Activated T-cell treated with anti-CD3 and anti-CD28 coated beads, Interleukin-2, amount 50 U/mL, for 72 hours (primary cell): ENCODE measurements at places on chromosomes 13 and 19. TPM values are rescaled to one million over a fixed set of nuclear protein-coding genes. Genes with fewer than 3 reads are reported as not detected.
A peak's percentile ranks its signal among the peaks of the same experiment; 100 is the strongest.

GRCh38 chr19:28575816-28576215 lies 637.1 kb downstream of the UQCRFS1 start:
- no peaks in the 10 kb centered on the region for H3K27me3 ChIP-seq
- no peaks in the 10 kb centered on the region for H3K36me3 ChIP-seq
- no peaks in the 10 kb centered on the region for H3K4me1 ChIP-seq
- no peak overlapping the region for H3K4me3 ChIP-seq

- H3K27ac ChIP-seq: no peak overlapping the region
- no peak for DNase-seq
- no peak overlapping the region for H3K4me3 ChIP-seq
- no peaks in the 10 kb centered on the region for H3K4me1 ChIP-seq
- peaks cover 29% of the 10 kb centered on the region for H3K27me3 ChIP-seq
Observed at GRCh38 chr13:44664308-44664707, 88.2 kb upstream of the TSC22D1 start.

The GDF15 gene
- 0.60 TPM for total RNA-seq

DNA sequence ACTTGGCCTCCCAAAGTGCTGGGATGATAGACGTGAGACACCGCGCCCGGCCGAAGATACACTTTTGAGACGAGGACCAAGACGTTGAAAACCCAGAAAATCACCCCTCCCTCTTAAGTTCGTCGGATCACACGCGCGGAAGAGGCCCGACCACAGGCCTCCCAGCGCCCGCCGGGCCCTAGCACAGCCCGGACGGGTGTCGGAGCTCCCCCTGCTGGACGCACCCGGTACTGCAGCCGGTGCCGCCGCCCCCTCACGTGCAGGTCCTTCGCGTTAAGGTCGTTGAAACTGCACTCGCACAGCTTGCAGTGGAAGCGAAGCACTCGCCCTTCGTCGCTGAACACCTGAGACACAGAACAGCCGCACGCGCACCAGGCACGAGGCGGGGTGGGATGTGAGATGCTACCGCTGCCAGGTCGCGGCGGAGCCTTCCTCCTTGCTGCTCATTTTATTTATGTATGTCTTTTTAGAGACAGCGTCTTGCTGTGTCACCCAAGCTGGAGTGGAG lies 35.7 kb upstream of the MATK start:
- no peaks in the 10 kb centered on the region for H3K36me3 ChIP-seq
- no peaks in the 10 kb centered on the region for H3K27me3 ChIP-seq
- no peak overlapping the region for H3K27ac ChIP-seq

- DNase-seq: no peak
- peaks cover 14% of the 10 kb centered on the region for H3K4me1 ChIP-seq
- no peaks in the 10 kb centered on the region for H3K27me3 ChIP-seq
- H3K4me3 ChIP-seq: peak overlapping the region; percentile 94
- peaks cover 1% of the 10 kb centered on the region for H3K36me3 ChIP-seq
- H3K27ac ChIP-seq: peak overlapping the region; percentile 94
Observed at GRCh38 chr13:38180670-38181069, 169.0 kb upstream of the UFM1 start.

DNA sequence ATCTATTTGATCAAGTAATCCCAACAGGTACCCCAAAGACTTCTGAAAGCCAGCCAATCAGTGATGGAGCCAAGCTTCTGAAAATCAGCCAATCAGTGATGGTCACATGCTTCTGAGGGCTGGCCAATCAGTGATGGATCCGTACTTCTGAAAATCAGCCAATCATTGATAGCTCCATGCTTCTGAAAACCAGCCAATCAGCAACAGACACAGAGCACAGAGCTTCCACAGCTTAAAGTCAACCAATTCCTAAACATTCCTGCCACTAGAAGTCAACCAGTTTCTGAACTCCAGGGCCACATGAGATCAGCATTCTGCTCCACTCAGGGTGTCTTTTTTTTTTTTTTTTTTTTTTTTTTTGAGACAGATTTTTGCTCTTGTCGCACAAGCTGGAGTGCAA lies 8.2 kb upstream of the HSD17B14 start:
- H3K36me3 ChIP-seq: no peaks in the 10 kb centered on the region
- no peaks in the 10 kb centered on the region for H3K27me3 ChIP-seq
- no peak overlapping the region for H3K27ac ChIP-seq
- no peak overlapping the region for H3K4me3 ChIP-seq
- no peak for DNase-seq

DNA sequence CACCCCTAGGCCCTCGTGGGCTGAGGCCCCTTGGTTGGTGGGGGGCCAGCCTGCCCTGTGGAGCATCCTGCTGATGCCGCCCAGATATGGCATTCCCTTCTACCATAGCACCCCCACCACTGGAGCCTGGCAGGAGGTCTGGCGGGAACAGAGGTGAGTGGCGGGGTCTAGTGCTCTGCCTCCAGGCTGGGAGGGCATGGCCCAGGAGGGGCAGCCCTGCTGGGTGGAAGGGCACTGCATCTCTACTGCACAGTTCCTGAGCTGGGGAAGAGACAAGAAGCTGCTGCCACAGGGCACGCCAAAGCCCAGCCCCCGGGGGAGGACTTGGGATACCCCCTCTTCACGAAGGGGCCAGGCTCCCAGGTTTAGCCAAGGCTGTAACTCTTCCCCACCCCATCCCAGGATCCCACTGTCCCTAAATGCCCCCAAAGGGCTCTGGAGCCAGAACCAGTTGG lies 2.4 kb upstream of the KMT2B start:
- peaks cover 26% of the 10 kb centered on the region for H3K36me3 ChIP-seq
- no peaks in the 10 kb centered on the region for H3K27me3 ChIP-seq
- peaks cover 53% of the 10 kb centered on the region for H3K4me1 ChIP-seq
- DNase-seq: no peak
- peak overlapping the region; percentile 89 for H3K4me3 ChIP-seq

DNA sequence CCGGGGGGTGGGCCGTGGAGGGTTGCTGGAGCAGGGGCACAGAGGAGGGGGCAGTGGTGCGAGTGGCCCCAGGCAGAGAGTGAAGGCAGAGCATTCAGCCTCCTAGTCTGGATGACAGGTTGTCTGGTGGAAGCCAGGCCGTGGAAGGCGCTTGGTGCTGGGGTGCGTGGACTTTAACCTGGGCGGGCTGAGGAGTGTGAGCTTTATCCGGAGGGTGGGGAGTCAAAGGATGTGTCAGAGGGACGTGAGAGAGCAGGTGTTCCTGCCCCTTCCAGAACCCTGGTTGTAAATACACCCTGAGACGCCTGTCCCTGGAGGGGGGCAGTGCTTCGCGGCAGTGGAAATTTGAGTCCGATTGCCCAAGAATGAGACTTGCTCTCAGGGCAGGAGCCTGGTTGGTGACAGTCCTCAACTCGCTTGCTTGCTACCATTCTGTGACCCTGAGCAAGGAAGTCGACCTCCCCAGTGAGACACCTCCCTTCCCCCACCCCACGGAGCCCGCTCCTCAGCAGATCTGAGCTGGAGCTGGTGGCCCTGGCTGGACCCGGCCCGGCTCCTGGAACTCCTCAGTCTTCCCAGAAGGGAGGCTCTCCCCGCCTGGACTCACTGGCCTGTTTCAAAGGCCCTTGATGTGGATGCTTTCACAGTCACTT lies 2.3 kb downstream of the SPPL2B start:
- H3K4me3 ChIP-seq: peak overlapping the region; percentile 58
- peaks cover 7% of the 10 kb centered on the region for H3K36me3 ChIP-seq
- peaks cover 71% of the 10 kb centered on the region for H3K4me1 ChIP-seq
- H3K27ac ChIP-seq: no peak overlapping the region
- DNase-seq: no peak

DNA sequence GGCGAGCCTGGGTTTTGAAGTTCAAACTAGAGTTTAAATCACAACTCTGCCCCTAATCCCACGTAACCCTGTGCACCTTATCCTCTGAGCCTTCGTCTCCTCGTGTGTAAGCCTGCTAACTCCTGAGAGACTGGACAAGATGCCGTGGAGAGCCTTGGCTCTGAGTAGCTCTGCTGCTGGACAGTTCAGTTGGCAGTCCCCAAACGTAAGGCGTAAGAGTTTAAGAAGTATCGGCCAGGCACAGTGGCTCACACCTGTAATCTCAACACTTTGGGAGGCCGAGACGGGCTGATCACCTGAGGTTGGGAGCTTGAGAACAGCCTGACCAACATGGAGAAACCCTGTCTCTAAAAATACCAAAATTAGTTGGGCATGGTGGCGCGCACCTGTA lies 4.7 kb upstream of the CD79A start:
- H3K36me3 ChIP-seq: peaks cover 19% of the 10 kb centered on the region
- no peaks in the 10 kb centered on the region for H3K27me3 ChIP-seq
- no peak overlapping the region for H3K4me3 ChIP-seq
- DNase-seq: no peak

GRCh38 chr13:29428310-29429181 lies 166.9 kb downstream of the SLC7A1 start:
- no peak for DNase-seq
- peaks cover 56% of the 10 kb centered on the region for H3K27me3 ChIP-seq
- no peaks in the 10 kb centered on the region for H3K36me3 ChIP-seq
- no peak overlapping the region for H3K27ac ChIP-seq

- no peak overlapping the region for H3K27ac ChIP-seq
- H3K36me3 ChIP-seq: no peaks in the 10 kb centered on the region
- H3K4me3 ChIP-seq: no peak overlapping the region
- peaks cover 4% of the 10 kb centered on the region for H3K4me1 ChIP-seq
- DNase-seq: no peak
- H3K27me3 ChIP-seq: no peaks in the 10 kb centered on the region
Observed at GRCh38 chr13:27466513-27466912, 16.1 kb upstream of the MTIF3 start.

- no peaks in the 10 kb centered on the region for H3K27me3 ChIP-seq
- H3K4me1 ChIP-seq: peaks cover 27% of the 10 kb centered on the region
- H3K4me3 ChIP-seq: no peak overlapping the region
- H3K27ac ChIP-seq: no peak overlapping the region
Observed at GRCh38 chr19:52935434-52935833, 12.2 kb upstream of the ZNF888 start.

- H3K27me3 ChIP-seq: no peaks in the 10 kb centered on the region
- no peak overlapping the region for H3K27ac ChIP-seq
- H3K36me3 ChIP-seq: peaks cover 5% of the 10 kb centered on the region
- no peak overlapping the region for H3K4me3 ChIP-seq
- DNase-seq: no peak
Observed at GRCh38 chr19:19348266-19348665, 27.6 kb downstream of the MAU2 start.

The ZNF28 gene
- total RNA-seq: 13.3 TPM

DNA sequence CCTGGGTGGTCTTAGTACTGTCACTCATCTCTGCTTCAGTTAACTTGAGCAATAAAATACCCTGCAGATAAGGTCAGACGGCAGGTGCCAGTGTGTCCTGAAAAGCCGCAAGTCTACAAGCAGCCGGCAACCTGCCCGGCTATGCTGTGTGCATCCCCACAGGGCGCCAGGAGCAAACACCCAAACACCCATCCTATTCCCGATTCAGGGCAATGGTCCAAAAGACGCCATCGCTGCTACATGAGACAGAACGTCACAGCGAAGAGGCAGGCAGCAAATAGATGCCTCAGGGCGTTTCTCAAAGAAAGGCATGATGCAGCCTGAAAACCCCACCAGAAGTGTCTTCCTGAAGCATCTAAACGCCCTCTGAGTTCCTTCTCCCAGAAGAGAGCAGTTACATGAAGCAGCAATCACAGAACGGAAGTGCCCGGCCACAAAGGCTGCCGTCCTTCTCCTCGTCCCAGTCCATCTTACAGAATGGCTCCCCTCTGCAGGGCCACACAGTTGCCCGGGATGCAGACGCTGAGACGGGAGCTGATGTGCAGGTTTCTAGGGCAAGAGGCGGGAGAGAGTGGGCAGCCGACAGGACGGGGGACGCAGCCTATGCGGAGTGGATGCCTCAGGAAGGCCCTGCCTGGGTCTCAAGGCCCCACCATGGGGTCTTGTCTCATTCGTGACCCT lies 35.1 kb downstream of the RASA3 start:
- no peak for DNase-seq
- H3K27me3 ChIP-seq: no peaks in the 10 kb centered on the region
- H3K36me3 ChIP-seq: peaks cover 18% of the 10 kb centered on the region
- H3K4me1 ChIP-seq: peaks cover 49% of the 10 kb centered on the region

DNA sequence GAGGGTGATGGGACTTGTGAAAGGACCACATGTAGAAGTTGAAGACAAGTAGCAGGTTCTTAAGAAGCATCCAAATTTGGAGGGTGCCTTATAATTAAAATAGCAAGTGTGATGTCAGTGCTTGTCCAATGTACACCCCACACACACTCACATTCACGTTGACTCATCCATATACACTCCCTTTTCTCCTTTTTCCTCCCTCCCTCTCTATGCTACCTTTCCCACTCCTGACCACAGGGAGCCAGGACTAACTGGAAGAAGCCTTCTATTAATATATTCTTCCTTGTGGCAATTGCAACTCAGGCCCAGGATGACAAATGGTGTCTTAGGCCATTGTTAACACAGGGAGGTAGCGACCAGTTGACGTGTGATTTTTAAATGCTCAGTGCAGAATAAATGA lies 16.3 kb upstream of the GPR183 start:
- H3K4me3 ChIP-seq: peak overlapping the region; percentile 57
- peak overlapping the region; percentile 97 for H3K27ac ChIP-seq
- peaks cover 83% of the 10 kb centered on the region for H3K4me1 ChIP-seq
- no peak for DNase-seq
- H3K27me3 ChIP-seq: no peaks in the 10 kb centered on the region

The IL4I1 gene
- 16.7 TPM for total RNA-seq

The TUBA3C gene
- total RNA-seq: not detected

GRCh38 chr13:32234914-32235313 lies 80.2 kb downstream of the ZAR1L start:
- no peaks in the 10 kb centered on the region for H3K36me3 ChIP-seq
- H3K27me3 ChIP-seq: no peaks in the 10 kb centered on the region
- no peaks in the 10 kb centered on the region for H3K4me1 ChIP-seq
- no peak overlapping the region for H3K27ac ChIP-seq
- DNase-seq: no peak
- no peak overlapping the region for H3K4me3 ChIP-seq

The PIBF1 gene
- total RNA-seq: 21.2 TPM

The HMG20B gene
- 78.3 TPM for total RNA-seq

- no peak for DNase-seq
- no peaks in the 10 kb centered on the region for H3K4me1 ChIP-seq
- peaks cover 1% of the 10 kb centered on the region for H3K36me3 ChIP-seq
- H3K27ac ChIP-seq: no peak overlapping the region
- H3K27me3 ChIP-seq: no peaks in the 10 kb centered on the region
Observed at GRCh38 chr13:64912141-64912540, 2318.0 kb downstream of the PCDH9 start.

The APC2 gene
- total RNA-seq: 0.02 TPM

The PPP1R12C gene
- 71.6 TPM for total RNA-seq

The CAMSAP3 gene
- total RNA-seq: 1.7 TPM

The ZNF30 gene
- total RNA-seq: 8.5 TPM

- H3K27ac ChIP-seq: no peak overlapping the region
- peaks cover 8% of the 10 kb centered on the region for H3K4me1 ChIP-seq
- no peak for DNase-seq
- no peaks in the 10 kb centered on the region for H3K27me3 ChIP-seq
- no peak overlapping the region for H3K4me3 ChIP-seq
- H3K36me3 ChIP-seq: no peaks in the 10 kb centered on the region
Observed at GRCh38 chr13:42106998-42107397, 58.5 kb downstream of the DGKH start.
